ENCODE measurements at places on chromosomes 5 and 9. TPM values are rescaled to one million over a fixed set of nuclear protein-coding genes. Genes with fewer than 3 reads are reported as not detected.

The KLF4 gene
- 49.9 TPM for polyA plus RNA-seq

The AJM1 gene
- polyA plus RNA-seq = 7.0 TPM

The PCDHB8 gene
- polyA plus RNA-seq = 0.93 TPM

The MRPL36 gene
- 24.3 TPM for polyA plus RNA-seq

The CCDC180 gene
- polyA plus RNA-seq = 6.5 TPM

The SPINK6 gene
- polyA plus RNA-seq = not detected

The HACD4 gene
- 2.5 TPM for polyA plus RNA-seq

The HMCN2 gene
- polyA plus RNA-seq = 9.5 TPM

The NUDT12 gene
- polyA plus RNA-seq = 15.0 TPM

The EDIL3 gene
- polyA plus RNA-seq = 22.2 TPM

The NEUROG1 gene
- not detected for polyA plus RNA-seq

The SPATA31D4 gene
- not detected for polyA plus RNA-seq

The UGT3A1 gene
- 45.3 TPM for polyA plus RNA-seq

All from muscle of arm (tissue), 14 donors.